ENCODE measurements at places on chromosomes 2 and 18.

- no peak for DNase-seq
Observed at GRCh38 chr2:219555956-219556355, 12.1 kb downstream of the TMEM198 start.

DNA sequence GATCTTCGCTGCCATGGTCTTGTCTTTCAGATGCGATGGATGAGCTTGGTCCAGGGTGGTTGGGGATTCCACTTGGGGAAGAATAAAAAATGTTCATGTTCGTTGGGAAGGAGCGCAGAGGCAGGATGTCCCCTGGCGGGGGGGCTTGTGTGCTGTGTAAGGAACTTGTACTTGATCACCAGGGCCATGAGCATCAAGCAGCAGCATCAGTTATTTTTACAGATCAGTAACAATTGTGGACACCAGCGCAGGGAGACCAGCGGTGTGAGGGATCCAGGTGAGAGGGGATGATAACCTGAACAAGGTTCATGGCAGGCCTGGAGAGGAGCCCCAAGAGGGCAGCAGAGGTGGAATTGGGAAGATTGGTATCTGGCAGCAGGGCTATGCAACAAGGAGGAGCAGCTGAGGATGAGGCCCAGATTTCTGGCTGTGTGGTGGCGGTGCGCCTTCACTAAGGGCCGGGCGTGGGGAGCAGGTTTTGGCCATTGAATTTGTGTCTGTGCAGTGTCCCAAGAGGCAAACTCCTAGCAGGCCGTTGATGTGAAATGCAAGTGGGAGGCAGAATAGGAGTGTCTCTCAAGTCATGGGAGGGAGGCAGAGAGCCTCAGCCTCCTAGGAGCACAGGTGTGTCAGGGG lies 3.9 kb downstream of the CNNM3 start:
- DNase-seq, result no peak

GRCh38 chr18:55735199-55735855 lies 147.3 kb upstream of the TCF4 start:
- no peak for DNase-seq

GRCh38 chr2:11502740-11503292 lies 31.0 kb upstream of the GREB1 start:
- DNase-seq, result no peak

GRCh38 chr2:149125031-149125725 lies 86.7 kb downstream of the LYPD6B start:
- DNase-seq, result no peak

DNA sequence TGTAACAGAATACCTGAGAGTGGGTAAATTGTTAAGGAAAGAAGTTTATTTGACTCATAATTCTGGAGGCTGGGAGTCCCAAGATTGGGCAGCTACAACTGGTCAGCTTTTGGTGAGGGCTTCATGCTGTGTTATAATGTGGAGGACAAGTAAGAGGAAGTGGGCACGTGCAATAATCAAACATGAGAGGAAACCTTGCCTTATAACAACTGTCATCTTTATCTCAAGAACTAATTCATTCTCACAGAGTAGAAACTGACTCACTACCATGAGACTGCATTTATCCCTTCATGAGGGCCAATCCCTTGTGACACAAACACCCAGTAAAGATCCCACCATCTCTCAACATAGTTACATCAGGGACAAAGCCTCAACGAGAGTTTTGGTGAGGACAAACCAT lies 318.1 kb upstream of the NT5C1B start:
- DNase-seq, result no peak

DNA sequence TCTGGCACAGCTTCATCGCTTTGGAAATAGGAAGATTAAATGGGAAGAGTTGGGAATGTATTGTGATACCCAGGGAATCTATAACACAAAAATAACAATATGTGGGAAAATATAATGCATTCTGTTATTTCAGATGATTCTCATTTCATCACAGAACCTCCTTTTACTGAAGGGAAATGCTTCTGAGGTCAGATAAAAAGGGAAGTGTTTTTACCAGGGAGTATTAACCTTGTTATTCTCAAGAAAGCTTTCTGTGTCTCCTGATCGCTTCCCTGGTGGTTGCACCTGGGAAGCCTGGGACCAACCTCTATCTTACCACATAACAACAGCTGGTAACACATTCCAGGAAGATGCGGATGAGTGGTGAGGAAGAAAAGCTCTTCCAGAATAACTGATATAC lies 47.2 kb downstream of the SCG2 start:
- DNase-seq, result no peak

DNA sequence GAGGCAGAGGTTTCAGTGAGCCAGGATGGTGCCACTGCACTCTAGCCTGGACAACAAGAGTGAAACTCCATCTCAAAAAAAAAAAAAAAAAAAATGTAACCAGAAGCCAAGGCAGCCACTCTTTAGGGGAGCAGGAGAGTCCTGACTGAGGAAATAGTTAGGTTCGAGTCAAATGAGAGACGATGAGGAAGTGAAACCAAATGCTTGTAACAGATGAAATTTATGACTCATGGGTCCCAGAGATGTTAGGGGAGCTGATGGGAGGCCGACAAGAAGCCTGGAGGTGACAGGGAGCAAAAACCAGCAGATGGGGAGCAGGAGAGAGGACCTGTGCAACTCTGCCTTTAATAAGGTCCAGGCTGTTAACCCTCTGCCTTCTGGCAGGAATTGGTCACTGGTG lies 756.1 kb upstream of the DDX18 start:
- DNase-seq, result no peak

DNA sequence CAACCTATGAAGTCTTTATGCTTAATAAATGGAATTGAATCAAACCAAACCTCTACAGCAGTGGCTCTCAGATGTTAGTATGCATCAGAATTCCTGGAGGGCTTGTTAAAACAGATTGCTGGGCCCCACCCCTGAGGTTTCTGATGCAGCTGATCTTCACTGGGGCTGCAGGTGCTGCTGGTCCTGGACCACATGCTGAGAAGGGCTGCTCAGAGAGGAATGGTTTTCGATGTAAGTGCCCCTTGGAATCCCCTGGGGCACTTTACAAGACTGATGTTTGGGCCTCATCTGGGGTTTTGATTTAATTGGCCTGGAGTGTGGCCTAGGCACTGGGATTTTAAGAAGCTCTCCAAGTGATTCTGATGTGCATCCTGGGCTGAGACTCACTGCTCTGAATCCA lies 403.8 kb upstream of the HS6ST1 start:
- DNase-seq, result no peak

GRCh38 chr2:25654801-25655200 lies 18.6 kb downstream of the DTNB start:
- DNase-seq, result no peak

Data from AML-193 (cell line).